Heart left ventricle (tissue), 16 donors: ENCODE measurements at places on chromosomes 11 and 22. TPM values are rescaled to one million over a fixed set of nuclear protein-coding genes. Genes with fewer than 3 reads are reported as not detected.

Gene CEND1
- 0.46 TPM for polyA plus RNA-seq

GRCh38 chr11:21295508-21295907 lies 626.1 kb downstream of the NELL1 start:
- no peak for DNase-seq

DNA sequence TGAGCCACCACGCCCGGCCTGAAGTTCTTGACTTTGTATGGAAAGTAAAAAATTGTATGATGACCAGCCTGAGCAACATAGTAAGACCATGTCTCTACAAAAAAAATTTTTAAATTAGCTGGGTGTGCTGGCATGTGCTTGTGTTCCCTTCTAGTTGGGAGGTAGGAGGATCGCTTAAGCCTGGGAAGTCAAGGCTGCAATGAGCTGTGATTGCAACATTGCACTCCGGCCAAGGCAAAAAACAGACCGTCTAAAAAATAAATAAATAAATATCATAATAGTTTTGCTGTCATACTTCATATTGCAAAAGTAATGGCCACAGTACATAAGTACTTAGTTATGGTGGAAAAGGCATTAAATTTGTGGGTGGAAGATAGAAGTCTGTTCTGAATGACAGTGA lies 3.4 kb downstream of the AGBL2 start:
- no peak for DNase-seq

DNA sequence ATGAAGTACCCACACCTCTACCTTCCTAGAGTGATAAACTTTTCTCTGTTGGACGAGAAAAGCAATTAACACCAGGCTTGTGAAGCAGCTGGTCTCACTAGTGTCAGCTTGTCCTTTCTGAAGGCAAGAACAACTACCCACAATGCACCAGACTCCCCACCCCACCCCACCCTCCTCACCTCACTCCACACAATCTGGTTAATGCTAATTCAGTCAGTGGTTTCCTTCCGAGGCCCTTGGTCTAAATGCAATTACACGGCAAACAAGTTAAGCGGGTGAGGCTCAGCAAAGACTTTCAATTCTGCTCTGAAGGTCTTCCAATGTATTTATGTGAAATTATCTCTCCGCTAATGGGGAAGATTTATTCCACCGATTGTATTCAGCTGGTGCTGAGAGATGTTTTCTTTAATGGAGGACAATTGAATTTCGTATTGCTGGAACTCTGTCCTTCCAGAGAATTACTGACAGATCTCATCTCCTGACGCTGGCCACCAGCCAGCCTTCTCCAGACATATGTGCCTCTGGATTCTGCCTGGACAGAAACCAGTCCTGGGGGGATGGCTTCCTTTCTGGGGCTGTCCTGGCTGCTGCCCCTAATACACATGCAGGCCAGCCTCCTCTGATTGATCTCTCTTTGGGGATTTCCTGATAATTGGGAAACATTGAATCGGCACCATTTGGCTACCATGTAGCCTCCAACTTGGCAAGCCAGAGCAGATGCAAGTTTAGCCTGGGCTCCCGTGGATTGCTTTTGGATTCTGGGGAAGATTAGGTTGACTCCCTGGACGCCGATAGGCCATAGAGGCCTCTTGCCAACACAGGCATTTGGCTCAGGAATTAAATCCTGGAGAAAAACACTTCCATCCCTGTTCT lies 165.8 kb upstream of the NARS2 start:
- DNase-seq = no peak

Gene DEPDC7
- 0.17 TPM for polyA plus RNA-seq

Gene IFTAP
- polyA plus RNA-seq = 89.0 TPM

- no peak for DNase-seq
These were observed 473 bp upstream of the EMID1 start for GRCh38 chr22:29205252-29205593.
